ELF-1 (cell line): ENCODE measurements at places on chromosomes 2 and 18.

- DNase-seq = no peak
Measured at GRCh38 chr2:181781078-181781786, 100.9 kb upstream of the NEUROD1 start.

DNA sequence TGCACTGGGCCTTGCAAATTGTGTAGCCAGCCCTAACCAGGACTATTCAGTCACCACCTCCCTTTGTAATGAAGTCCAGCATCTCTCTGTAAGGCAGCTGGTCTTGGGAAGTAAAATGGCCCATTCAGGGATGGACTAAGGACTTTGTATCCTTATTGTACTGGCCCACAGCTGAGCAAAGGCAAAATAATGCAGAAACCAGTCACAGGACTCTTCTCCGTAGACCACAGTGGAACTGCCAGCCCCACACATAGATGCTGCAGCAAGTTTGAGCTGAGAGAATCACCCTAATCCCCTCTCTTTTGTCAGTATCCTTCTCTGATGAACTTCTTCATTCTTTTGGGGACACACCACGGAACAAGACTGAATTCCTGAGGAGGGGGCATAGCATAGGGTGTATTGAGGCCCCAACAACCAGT lies 73.6 kb upstream of the RTN4 start:
- DNase-seq = no peak

DNA sequence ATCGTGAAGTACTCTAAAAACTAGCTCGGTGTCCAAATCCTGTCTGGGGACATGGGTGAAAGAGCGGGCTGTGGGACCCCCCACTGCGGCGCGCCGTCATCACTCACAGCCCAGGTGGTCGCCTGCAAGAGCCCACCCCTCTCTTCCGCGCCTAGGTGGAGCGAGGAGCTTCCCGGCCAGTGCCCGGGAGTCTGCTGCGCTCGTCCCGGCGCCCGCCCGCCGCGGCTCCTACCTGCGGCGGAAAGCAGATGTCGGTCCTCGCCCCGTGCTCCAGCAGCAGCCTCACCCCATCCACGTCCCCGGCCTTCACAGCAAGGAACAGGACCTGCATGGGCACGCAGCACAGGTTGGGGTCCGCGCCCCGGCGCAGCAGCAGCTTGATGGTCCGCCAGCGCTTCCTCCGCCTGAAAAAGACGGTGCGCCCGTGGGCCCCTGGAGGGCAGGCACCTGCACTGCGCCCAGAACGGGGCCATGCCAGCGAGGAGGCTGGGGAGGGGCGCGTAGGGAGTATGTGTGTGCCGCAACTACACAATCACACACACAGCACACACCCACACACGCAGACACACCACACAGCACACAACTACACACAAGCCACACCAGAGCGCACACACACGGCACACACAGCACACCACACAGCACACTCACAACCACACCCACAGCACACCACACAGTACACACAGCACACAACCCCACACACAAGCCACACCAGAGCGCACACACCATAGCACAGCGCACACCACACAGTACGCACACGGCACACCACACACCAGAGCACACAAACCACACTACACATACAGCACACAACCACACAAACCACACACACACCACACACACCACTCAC lies 37.4 kb downstream of the ANKMY1 start:
- DNase-seq = peak; percentile 36

- no peak for DNase-seq
Measured at GRCh38 chr2:81513328-81513727, 1208.8 kb upstream of the LRRTM1 start.

- no peak for DNase-seq
Measured at GRCh38 chr2:146634230-146635097, 1210.4 kb upstream of the ACVR2A start.

GRCh38 chr2:162677476-162677875 lies 161.1 kb downstream of the KCNH7 start:
- DNase-seq = no peak

GRCh38 chr18:74625157-74625556 lies 27.5 kb downstream of the ZNF407 start:
- no peak for DNase-seq

- peak; percentile 80 for DNase-seq
Measured at GRCh38 chr2:73070643-73071359, 711 bp downstream of the SFXN5 start.

GRCh38 chr2:181275643-181276070 lies 181.5 kb upstream of the ITGA4 start:
- no peak for DNase-seq
